ENCODE measurements at places on chromosomes 16 and 17.

- no peak for DNase-seq
These were observed 9.2 kb upstream of the TNFRSF13B start for GRCh38 chr17:16980813-16981731.

- DNase-seq = no peak
These were observed 49.8 kb downstream of the BRD7 start for GRCh38 chr16:50318796-50319578.

DNA sequence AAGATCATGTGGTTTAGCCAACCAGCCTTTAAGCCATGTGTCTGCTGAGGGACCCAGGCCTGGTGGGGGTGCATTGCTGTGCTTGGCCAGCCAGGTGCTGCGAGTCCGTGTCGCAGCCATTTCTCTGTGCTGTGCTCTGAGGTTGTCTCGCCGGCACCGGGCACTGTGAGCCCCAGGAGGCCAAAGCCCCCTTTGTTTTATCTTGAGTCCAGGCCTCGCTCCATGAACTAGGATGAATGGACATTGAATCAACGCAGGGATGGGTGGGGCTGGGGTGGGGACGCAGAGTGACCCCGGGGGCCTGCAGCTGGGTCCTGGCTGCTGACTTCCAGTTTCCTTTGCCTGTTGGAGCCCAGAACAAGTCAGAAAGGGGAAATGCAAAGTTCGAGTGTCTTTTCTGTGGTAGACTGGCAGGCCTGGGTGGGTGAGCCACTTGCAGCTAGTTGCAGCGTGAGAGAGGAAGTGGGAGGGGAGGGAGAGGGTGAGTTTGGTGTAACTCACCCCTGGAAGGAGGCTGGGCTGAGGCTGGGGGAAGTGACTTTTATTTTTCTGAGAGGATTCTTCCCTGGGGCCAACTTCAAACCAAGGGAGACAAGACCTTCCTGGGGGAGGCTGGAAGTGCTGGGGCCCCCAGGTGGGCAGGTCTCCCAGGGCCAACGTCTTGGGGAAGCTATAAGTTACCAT is 324.7 kb downstream of the SEC14L1 start:
- no peak for DNase-seq

DNA sequence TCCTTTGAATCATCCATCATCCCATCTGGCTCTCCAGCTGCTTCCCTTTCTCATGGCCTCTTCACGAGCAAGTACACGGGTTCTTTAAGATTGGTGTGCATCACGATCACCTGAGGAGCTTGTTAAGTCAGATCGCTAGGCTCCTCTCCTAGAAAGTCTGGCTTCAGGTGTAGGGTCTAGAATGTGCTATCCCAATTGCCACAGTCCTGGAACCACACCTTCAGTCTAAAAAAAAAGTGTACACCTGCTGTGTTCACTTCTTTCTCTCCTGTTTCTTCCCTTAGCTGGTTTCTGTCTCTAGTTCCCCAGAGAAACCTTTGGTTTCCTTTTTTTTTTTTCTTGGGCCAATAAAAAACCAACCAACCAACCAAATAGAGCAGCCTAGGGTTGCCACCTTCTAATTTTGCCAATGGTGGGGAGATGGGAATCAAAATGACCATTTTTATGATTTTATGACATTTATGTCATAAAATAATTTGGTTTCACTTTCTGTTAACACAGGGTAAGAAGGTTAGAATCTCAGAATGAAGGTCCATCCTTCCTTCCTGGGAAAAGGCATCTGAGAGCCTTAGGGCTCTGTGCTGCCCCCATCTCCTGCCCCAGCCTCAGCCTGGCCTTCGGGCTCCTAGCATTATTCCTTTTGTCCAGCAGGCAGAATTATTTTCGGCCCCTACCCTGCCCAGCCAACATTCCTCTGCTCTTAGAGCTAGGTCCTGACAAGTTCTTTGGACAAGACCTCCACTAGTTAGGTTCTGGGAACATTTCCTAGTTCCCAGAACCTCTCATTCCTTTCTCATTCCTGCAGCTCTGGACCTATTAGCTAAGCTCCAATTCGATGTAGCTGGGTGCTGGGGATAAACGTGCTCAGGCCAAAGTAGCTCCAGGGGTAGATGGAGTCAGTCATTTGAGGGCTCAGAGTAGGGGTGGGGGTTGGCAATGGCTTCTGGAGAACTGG is 1.9 kb upstream of the GGT6 start:
- DNase-seq = no peak

- DNase-seq = no peak
These were observed 12.4 kb upstream of the HEATR6 start for GRCh38 chr17:60091109-60091508.

DNA sequence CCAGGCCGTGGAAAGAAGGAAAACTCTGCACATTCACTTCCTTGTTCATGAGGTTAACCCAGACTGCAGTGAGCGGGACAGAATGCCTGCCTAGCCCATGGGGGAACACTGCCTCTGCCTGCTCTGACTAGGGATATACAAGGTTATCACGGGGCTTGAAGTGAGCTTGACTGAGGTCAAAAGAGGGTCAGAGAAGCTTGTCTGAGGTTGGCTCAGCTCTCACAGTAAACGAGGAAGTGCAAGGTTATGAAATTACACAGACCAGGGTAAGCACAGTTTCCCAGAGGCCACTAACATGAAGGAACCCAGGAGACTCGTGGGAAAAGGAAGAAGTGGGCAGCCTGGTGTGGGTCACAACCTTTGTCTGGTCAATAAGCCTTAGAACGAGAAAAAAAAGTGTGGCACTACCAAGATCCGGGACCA is 28.7 kb downstream of the HIC1 start:
- DNase-seq = no peak

- no peak for DNase-seq
These were observed 32.6 kb upstream of the CBFA2T3 start for GRCh38 chr16:89009343-89010209.

DNA sequence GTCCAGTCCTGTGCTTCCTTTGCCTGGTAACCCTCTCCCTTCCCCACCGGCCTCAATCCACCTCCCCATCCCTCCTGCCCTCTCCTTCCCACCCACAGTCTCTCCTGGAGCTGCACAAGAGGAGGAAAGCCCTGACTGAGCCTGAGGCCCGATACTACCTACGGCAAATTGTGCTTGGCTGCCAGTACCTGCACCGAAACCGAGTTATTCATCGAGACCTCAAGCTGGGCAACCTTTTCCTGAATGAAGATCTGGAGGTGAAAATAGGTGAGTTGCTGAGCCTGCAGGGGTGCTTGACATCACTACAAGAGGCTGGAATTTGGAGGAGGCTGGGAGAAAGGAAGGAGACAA is 1.3 kb downstream of the PLK1 start:
- no peak for DNase-seq

DNA sequence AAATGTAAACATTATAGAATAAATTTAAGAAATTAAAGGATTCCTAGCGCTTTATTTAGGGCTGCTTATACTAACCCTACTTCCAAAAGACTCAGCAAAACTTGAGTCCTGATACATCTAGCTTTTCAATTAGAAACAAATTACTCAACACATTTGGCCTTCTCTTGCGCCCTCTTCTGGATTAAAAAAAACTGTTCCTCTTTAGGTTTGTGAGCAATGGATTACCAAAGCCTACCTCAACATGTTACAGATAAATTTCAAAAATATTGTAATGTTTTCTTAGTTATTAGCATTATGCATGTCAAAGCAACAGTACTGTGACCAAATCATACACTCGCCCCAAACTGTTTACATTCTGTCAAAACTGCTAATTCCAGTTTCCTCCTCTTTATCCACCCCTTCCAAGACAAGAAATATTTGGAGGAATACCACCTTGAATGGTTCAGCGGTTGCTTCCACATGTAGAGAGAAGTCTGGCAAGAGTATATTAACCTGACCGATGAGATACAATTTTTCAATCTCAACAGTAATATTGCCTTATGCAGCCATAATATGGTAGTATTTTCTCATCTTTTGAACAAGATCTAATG is 2.7 kb downstream of the NUFIP2 start:
- no peak for DNase-seq

DNA sequence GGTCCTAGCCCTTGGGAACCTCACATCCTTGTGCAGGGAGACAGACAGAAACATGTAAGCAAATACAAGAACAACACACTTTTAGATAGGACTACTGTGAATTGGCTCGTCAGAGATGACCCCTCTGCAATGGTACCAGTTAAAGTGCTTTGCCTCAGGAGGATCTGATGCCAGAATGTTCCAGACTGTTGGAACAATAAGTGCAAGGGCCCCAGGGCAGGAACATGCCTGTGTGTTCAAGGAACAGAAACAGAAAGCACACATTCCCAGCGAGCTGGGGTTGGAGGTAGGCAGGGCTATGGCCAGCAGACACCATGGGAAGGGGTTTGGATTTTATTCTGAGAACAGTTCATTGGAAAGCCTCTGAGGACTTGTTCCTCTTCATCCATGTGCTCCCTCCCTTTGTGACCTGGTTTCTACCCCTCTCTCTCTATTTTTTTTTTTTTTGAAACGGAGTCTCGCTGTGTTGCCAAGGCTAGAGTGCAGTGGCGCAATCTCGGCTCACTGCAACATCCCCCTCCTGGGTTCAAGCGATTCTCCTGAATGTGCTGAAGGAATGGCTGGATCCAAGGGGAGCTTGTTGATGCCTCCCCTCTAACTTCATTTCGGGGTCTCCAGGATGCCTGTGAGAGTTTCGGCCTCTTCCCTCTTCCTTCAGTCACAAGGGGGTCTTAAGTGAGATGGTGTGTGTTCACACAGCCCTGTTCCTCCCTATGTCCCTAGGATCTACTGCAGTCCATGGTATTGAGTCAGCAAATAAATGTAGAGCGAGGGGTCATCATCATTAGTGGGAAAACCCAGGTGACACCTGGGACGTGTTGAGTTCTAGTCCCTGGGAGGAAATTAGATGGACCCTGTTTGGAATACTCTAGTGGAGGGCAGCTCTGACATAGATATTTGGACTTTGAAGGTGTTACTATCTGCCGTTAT is 6.4 kb downstream of the STAT5A start:
- DNase-seq = no peak

GRCh38 chr17:37674511-37674910 is 31.3 kb upstream of the DDX52 start:
- DNase-seq = no peak

DNA sequence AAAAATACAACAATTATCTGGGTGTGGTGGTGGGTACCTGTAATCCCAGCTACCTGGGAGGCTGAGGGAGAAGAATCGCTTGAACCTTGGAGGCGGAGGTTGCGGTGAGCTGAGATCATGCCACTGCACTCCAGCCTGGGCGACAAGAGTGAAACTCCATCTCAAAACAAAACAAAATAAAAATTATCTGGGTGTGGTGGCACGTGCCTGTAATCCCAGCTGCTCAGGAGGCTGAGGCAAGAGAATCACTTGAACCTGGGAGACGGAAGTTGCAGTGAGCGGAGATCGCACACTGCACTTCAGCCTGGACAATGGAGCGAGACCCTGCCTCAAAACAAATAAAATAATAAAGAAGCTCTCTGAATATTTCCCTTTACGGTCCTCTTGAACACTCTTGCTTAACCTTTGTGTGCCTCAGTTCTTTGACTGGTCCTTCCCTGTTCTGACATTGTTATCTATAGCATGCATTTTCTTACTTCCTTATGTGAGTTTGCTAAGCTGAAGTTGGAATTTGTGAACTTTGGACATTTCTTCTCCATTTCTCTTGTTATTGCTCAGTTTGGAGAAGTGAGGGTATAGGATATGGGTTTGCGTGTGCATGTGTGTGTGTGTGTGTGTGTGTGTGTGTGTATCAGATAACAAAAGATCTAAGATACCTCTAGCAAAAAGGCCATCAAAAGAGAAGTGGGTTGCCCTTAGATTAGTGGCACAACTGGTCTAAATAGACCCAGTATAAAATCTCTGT is 29.7 kb upstream of the WSB1 start:
- DNase-seq = no peak

GRCh38 chr17:38881600-38882191 is 11.8 kb downstream of the LASP1 start:
- DNase-seq = no peak

- DNase-seq = no peak
These were observed 1.9 kb downstream of the NDUFAB1 start for GRCh38 chr16:23594186-23594585.

DNA sequence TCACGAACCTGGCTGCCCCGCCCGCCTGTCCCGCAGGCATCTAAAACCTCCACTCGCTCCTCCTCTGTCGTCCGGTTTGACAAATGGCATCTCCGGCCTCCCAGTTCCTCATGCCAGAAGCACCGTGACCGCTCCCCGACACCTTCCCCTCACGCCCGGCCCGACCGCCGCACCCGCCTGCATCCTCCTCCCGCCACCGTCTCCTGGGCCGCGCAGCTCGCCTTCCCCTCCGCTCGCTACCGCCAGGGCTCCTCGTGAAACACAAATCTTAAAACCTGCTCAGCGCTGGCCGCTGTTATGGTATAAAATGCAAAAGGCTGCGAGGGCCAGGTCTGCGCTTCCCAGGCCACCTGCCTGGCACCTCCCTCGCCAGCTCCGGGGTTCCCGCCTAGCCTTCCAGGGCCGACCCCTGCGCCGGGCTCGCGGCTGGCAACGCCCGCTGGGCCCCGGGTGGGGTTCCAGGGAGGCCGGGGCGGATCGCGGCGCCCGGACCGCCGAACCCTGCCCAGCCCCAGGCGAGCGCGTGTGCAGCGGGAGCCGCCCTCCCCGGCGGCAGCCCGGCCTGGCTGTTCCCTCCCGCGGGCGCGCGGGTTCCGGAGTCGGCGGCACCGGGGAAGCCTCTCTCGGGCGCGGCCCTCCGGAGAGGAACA is 488 bp downstream of the SPSB3 start:
- no peak for DNase-seq

GRCh38 chr16:69223882-69224281 is 36.9 kb downstream of the SNTB2 start:
- DNase-seq = no peak

DNA sequence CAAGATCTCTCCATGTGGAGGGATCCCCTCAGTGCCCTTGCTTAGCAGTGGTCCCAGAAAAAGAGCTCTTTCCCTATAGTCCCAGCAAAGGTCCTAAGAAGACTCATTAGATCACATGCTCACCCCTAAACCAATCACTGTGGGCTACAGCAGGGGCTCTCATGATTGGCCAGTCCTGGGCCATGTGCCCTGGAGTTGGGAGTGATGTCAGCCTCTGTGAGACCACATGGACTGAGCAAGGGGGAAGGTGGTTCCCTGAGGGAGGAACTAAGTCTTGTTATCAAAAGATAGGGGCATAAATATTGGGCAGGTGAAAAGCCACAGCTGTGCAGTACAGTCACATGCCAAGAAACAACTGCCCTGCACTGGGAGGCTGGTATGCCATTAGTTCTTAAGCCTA is 51.3 kb downstream of the SCNN1B start:
- DNase-seq = no peak

- DNase-seq = no peak
These were observed 33.7 kb downstream of the RGS9 start for GRCh38 chr17:65170839-65171238.

GRCh38 chr16:55499951-55500529 is 8.8 kb upstream of the LPCAT2 start:
- no peak for DNase-seq

DNA sequence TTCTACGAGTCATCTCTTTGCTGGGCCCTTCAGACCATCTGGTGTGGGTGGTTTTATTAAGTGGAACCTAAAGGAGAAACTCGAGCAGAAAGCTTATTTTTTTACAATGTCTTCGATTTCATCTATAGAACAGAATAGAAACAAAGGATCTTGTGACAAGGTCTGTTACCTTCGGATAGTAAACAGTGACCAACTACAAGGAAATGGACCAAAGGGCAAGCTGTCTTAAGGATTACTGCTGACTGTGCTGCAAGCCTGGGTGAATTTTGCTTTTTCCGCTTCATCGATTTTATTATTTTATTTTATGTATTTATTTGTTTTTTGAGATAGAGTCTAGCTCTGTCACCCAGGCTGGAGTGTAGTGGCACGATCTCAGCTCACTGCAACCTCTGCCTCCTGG is 348.9 kb upstream of the ERCC4 start:
- DNase-seq = no peak

- DNase-seq = peak; percentile 20
These were observed 30.1 kb downstream of the VPS35 start for GRCh38 chr16:46658925-46659324.

Measured in stimulated activated CD8-positive, alpha-beta memory T cell treated with anti-CD3 and anti-CD28 coated beads, Interleukin-7, amount 100 ng/mL, for 48 hours (primary cell).